ENCODE measurements at places on chromosomes 1 and 21.

GRCh38 chr1:74222701-74223100, 12.5 kb upstream of the TNNI3K start:
- DNase-seq: no peak

GRCh38 chr1:204014336-204014735, 58.6 kb upstream of the SOX13 start:
- DNase-seq: no peak

- DNase-seq: peak; percentile 44
These were observed at the start of gene CR2 for GRCh38 chr1:207454046-207454964. CR2 (plus strand) TSS chr1:207454328; CDS start chr1:207454419, 91 bp downstream.

GRCh38 chr1:74811436-74812179, 78.7 kb downstream of the TYW3 start:
- DNase-seq: peak; percentile 45

GRCh38 chr1:43783671-43784205, 76.4 kb downstream of the ST3GAL3 start:
- DNase-seq: peak; percentile 19

GRCh38 chr1:238964631-238965030, 421.7 kb upstream of the CHRM3 start:
- no peak for DNase-seq

- DNase-seq: no peak
These were observed 31.8 kb upstream of the PLD5 start for GRCh38 chr1:242556276-242556675.

GRCh38 chr1:229579059-229579673, 20.7 kb upstream of the ABCB10 start:
- peak; percentile 89 for DNase-seq

GRCh38 chr1:164748253-164748899, 189.4 kb downstream of the PBX1 start:
- DNase-seq: no peak

GRCh38 chr1:9230869-9231533, 3.6 kb upstream of the H6PD start:
- DNase-seq: no peak

- DNase-seq: no peak
These were observed 580 bp downstream of the DVL1 start for GRCh38 chr1:1348420-1349255.

- no peak for DNase-seq
These were observed 25.9 kb upstream of the DDOST start for GRCh38 chr1:20686883-20687725.

DNA sequence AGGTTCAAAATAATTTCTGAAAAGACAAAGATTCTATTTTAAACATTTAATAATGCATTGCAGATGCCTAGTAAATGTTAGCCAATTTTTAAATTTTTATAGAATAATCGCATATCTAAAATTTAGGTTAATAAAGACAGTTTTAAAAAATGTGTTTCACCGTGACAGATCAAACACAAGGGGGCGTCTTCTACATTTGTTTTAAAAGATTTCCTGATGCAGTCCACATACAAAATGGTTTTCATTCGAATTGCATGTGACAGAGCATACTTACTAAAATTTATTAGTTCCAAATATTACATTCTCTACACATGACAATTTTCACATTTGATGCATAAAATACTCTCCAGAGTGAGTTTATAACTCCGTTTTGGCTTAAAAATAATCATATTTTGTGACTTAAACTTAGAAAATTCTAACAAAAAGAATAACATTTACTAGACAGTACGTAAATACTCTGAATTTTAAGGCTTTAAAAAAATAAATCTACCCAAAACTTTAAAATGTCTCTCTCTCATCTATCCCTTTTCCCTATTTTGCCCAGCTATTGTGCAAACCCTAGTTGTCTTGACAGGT, 75.5 kb downstream of the ADAMTS1 start:
- DNase-seq: no peak

DNA sequence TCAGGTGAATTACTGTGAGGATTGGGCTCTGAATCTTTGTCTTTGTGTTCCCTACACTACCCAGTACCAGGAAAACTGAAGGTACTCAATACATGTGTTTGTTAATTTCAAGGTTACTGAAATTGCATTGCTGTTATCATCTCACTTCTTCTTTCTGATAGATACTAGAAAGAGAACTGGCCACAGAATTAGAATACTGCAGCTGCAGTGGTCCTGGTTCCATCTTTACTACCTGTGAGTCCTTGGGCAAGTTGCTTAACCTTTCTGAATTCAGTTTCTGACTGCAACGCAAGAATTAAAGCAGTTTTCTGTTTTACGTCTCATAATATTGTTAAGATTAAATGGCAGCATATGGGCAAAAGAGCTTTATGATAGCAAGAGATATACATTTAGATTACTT, 263.5 kb downstream of the LMO4 start:
- DNase-seq: no peak

DNA sequence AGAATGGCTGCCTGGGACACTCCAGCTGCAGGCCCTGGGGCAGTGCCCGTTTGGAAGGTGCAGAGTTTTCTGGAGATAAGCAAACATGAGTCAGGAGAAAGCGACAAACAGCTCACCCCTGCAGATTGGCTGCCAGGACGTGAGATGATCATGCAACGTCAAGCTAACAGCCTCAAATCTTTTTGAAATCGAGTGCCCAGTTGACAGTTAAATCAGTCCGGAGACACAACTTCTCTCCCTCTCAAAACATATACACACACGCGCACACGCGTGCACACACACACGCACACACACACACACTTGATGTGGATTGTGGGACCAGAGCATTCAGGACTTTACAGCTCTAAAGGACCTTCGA, 49.4 kb downstream of the TENT5C start:
- no peak for DNase-seq

DNA sequence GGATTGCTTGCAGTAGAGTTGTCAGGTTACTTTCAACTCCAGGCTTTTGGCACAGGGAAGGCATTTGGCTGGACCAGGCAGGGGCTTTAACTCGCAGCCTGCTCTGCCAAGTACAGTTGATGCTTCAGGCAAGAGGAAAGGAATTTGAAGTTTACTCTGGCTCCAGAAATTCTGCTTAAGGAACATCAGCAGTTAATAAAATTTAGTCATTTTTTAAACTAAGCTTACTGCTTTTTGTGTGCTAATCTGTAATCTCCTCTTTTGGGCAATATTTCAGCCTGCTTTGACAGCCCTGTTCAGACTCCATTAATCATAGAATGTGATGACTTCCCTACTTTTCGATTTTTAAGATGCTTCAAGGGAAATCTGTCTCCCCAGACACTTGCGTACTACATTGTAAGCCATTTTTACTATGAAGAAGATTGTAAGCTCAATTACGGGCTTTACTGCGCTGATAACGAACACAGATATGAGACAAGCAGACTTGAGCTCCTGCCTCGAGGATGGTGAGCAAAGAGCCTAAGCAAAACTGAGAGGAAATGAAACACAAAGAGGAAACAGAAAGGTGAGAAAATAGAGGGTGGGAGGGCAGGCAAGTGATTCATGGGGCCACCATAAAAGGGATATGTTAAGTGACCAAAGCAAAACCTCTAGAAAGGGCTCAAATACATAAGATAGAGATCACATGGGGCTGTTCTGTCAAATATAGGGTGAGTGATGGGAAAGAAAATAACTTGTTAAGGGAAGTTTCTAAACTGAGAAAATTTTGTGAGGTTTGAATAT, 76.6 kb upstream of the VAV3 start:
- DNase-seq: no peak

DNA sequence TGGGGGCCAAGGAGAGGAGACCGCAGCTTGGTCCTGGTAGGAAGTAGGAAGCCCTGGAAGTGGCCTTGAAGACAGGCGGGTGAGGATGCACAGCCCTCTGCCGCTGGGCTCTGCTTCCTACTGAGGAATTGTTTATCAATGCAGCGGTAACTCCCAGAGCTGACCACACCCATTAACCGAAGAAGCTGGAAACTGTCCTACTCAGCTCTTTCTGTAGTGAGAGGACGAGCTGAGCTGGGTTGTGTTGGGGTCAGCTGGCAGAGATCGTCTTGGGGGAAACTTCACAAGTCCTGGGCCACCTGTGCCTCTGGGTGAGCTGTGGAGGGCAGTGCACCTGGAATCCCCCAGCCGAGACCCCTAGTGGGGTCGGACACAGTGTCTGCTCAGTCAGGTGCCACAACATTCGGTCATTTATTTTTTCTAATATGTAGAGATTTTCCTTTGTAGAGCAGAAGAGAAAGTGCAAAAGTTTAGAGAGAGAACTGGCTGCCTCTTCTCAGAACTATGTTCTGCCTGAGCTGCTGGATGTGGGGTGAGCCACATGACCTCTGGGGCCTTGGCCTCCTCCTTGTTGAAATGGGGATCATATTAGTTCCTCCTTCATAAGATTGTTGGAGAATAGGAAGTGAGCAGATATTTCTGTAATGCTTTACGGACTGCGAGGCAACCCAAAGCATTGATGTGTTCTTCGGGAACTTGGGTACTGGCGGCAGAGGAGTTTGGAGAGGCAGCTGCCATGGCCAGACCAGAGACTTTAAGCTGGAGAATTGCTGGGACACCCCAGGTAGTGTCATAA, 3.6 kb downstream of the NECAP2 start:
- DNase-seq: no peak

GRCh38 chr1:116531917-116532316, 38.9 kb downstream of the CD58 start:
- DNase-seq: no peak

DNA sequence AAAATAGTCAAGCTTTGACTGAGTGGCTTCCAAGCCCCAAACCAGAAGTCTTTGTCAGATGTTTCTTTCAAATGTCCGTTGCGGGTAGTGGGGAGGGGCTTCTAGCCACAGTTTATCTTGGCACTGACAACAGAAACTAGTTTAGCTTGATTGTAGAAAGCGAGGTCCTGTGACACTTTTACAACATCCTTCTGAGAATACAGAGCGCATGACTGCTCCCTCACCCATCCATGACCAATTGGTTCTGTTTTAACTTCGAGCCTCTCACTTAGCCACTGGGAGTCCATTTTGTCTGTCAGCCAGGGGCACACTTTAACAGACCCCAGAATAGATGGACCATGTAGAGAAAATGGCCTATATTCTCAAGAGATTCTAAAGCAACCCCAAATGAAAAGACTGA, 199.2 kb upstream of the ST6GALNAC5 start:
- DNase-seq: peak; percentile 15

DNA sequence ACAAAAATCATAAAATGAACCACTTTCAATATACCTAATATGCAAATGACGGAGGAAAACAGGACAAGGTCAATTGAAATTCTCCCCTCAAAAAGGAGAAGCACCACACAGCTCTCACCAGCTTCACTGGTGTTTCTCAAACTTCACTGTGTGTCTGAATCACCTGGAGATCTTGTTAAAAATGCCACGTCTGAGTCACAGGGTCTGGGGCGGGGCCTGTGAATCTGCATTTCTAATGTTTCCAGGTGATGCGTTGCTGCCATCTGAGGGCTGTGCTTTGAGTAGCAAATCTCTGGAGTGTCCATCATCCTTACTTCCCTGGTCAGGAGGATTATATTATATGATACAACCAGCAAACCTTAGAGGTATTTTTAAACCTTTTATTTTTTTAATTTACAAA, 9.0 kb downstream of the CLDN19 start:
- DNase-seq: no peak

DNA sequence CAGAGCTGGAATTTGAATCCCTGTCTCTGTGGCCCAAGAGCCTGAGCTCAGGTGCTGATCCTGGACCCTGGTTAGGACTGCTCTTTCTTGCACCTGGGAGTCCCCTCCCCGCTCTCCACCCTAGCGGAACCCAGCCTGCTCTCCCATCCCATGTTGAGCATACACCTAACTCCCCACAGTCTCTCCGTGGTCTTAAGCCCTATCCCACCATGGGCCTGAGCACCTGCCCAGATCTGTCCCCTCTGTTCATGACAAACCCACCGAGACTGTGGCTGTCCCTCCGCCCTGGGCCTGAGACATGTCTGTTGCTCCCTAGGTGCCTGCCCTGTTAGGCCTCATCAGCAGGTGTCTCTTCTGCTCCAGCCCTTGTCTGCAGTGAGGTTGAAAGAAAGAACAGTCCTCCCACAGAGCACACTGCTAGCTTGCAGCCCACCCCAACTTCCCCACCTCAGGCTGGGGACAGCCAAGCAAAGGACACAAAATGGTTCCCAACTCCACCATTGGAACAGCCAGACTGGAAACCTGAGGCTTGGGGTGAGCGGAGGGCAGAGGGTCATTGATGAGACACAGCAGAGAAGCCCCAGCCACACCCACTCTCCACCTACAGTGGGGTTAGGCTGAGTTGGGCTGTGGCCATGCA, 118.5 kb downstream of the MATN1 start:
- no peak for DNase-seq

DNA sequence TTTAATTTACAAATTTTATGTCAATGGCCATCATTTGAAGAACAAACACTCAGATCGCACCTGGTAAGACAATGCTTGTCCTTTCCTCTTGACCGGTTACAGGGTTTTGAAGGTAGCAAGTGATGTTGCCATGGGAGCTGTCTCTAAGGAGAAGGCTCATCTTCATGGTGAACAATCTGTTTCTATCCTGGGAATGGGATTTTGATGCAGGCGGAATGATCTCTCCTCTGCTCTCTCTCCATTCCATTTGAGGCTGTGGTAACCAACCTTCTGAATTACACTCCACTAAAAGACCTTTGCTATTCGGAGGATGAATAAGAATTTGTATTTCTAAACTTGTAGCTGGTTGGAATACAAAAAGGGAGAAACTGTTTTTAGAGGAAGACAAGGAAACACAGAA, 57.9 kb upstream of the SLC5A9 start:
- DNase-seq: no peak

DNA sequence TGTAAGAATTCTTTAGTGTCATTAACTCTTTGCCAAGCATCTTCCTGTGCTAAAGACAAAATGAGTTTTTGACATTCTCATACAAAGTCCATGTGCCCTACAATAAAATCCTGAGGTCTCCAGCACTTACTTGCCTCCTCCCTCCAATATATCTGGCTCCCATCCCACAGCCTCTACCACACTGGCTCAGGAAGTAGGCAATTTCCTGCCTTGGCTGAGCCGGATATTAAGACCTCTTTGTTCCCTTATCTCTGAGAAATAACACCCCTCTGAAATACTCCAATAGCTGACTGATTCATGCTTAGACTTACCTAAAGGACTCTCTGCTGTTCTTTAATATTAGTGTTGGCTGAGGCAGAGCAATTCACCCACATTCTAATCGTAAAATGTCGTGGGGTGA, 37.6 kb upstream of the GORAB start:
- DNase-seq: no peak

DNA sequence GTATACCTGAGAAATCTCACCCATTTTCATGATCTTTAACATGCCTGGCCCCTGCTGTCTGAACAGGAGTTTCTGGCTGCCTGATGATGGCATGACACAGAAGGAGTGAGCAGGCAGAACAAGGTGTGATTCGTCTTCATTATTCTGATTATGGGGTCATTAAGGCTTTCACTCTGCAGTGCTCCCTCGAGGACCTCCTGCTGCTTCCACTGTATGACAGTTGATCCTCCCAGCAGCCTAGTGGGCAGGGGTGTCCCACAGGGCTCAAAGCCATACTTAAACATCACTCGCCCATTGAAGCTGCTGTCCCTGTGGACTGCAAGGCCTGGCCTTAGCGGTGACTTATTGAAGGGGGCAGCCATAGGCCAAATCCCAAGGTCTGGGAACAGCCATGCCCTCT, 12.7 kb upstream of the PARS2 start:
- DNase-seq: no peak

- no peak for DNase-seq
These were observed 445.7 kb downstream of the MRPL39 start for GRCh38 chr21:25161571-25161970.
